ENCODE measurements at places on chromosomes 7 and 10. TPM values are rescaled to one million over a fixed set of nuclear protein-coding genes. Genes with fewer than 3 reads are reported as not detected.

CPVL gene
- 7.9 TPM for total RNA-seq

MNX1 gene
- not detected for total RNA-seq

TTYH3 gene
- 87.3 TPM for total RNA-seq

HGF gene
- total RNA-seq = 10.9 TPM

CRTAC1 gene
- 19.3 TPM for total RNA-seq

GPC2 gene
- 28.8 TPM for total RNA-seq

GNGT1 gene
- 20.3 TPM for total RNA-seq

CALML5 gene
- total RNA-seq = 3.3 TPM

HERC4 gene
- 117 TPM for total RNA-seq

PRKAR2B gene
- total RNA-seq = 45.9 TPM

CASP2 gene
- total RNA-seq = 36.0 TPM

CALHM3 gene
- total RNA-seq = not detected

EN2 gene
- total RNA-seq = 0.11 TPM

MRLN gene
- total RNA-seq = 23.1 TPM

ZNF853 gene
- total RNA-seq = 20.7 TPM

C10orf90 gene
- 1.5 TPM for total RNA-seq

Data from camera-type eye (tissue), 1 donor.